ENCODE measurements at places on chromosomes 5 and 9.

DNA sequence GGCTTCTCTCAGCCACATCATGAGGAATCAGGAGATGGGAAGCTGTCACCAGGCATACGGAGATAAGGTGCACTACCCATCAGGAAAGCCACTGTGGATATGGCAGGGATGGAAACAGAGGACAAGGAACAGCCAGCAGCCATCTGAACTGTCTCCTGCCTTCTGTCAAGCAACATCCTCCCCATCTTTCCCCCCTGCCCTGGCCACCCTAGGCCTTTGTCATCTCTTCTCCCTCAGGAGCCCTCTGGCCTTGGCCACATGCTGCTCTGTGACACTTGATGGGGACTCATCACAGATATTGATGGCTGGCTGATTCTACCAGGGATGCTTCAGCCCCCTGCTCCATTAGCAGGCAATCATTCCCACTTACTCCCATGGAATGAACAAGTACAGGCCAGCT is 21.1 kb upstream of the MEIKIN start:
- no peak for DNase-seq

DNA sequence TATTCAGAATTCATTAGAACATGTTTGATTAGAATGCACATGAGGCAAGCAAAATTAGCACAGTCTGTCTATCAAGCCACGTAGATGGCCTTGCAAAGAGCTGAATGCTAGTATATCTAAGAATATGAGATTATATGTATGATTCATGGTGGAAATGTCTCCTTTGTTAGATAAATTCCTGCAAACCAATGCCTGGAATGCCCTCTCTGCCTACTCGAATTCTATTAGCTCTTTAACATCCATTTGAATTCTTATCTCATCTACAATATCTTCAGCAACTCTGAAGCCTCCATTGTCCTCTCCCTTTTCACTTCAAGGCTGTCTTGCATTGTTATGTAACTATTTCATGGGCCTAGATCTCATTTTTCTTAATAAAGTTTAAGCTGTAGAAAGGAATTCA is 205.5 kb downstream of the TMC1 start:
- no peak for DNase-seq

- DNase-seq: no peak
Measured at GRCh38 chr9:98391406-98391805, 136.0 kb upstream of the TBC1D2 start.

GRCh38 chr9:93893899-93894690 is 61.1 kb downstream of the BARX1 start:
- no peak for DNase-seq

GRCh38 chr5:175797521-175798038 is 73.8 kb upstream of the CPLX2 start:
- no peak for DNase-seq

DNA sequence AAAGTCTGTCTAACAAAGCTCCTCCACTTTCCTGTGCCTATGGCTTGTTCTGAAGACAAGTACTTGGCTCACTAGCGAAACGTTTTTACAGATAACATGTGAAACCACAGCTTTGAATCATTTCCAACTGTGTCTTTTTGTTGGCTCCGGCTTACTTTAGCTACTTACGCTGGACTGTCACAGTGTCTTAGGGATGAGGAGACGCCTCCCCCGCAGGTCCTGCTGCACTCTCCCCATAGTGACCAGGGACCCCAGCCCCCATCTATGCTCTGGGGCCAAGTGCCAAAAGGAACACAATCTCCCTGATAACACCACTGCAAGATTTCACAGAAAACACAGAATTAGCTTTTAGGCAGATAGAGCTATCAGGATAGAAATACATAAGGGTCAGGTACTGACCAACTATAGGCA is 219.1 kb downstream of the ADAMTS6 start:
- peak; percentile 62 for DNase-seq

- DNase-seq: no peak
Measured at GRCh38 chr5:61910771-61911170, 395.2 kb upstream of the KIF2A start.

- DNase-seq: no peak
Measured at GRCh38 chr9:136900988-136901515, 14.7 kb downstream of the TRAF2 start.

DNA sequence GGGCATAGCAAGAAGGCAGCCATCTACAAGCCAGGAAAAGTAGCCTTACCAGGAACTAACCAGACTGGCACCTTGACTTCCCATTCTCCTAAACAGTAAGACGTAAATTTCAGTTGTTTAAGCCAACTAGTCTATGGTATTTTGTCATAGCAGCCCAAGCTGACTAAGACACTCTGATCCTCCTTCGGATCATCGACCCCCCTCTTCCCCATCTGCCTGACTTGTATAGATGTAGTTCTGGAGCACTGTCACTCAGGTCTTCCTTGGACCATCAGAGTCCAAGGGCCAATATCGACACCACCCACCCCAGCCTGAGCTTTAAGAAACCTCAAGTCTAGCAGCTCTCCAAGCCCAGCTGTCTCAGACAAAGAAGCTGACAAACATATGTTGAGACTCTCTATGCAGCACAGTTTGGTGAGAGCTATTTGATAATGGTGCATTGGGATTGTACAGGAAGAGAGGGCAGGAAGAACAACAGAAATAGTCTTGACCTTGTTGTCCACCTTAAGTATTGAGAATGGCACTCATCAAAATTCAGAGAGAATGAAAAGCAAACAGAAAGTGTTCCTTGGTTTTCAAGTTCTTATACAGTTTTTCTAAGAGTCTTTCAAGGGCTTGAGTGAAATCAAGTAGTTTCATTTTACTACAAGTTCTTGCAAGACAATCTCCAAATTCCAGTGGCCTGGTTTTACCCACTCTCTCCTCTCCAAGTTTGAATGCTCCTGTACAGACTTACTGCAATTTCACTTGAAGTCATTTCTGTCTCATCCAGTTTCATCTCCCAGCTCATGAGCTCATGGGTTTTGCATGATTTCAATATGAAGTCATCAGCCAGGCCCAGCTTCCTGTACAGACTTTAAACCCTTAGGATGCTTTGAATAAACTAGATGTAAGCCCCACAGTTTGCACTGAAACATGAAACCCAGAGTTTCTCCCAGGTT is 122.3 kb upstream of the RAI14 start:
- DNase-seq: no peak

DNA sequence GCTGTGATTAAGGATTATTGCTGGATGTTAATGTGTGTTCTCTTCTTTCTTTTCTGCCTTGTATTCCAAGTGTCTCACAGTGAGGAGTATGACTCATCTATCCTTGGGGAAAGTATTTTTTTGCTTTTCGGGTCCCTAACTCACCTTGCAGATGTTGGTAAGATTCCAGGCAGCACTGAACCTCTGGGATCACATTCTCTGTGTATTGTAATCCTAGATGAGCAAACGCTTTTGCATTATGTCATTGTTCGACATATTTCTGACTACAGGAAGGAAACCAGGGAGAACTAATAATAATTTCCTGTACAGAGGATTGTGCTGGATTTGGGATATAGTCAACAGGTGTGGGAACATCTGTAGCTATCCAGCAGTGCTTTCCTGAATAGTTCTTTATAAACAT is 246.1 kb upstream of the TUT7 start:
- no peak for DNase-seq

GRCh38 chr9:16257604-16258003 is 612.9 kb downstream of the BNC2 start:
- no peak for DNase-seq

GRCh38 chr5:115579216-115579615 is 23.1 kb downstream of the TICAM2 start:
- DNase-seq: no peak

DNA sequence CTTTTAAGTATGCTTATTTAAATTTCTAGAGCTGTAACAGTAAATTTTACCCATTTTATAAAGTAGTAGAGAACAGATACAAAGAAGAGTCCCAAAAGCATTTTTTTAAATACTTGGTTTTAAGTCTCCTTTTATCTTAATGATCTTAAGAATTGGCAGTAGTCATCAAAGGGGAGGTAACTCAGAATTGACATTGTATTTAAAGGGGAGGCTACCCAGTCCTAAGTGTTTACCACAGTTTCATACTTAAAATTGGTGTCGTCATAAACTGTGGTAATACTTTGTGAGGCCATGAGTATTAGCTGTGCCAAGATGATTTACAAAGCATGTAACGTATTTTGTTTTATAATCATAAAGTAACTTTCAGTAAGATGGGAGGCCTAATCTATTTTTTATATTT is 14.8 kb downstream of the SLC25A46 start:
- no peak for DNase-seq

- no peak for DNase-seq
Measured at GRCh38 chr5:171513591-171513990, 94.1 kb downstream of the FGF18 start.

DNA sequence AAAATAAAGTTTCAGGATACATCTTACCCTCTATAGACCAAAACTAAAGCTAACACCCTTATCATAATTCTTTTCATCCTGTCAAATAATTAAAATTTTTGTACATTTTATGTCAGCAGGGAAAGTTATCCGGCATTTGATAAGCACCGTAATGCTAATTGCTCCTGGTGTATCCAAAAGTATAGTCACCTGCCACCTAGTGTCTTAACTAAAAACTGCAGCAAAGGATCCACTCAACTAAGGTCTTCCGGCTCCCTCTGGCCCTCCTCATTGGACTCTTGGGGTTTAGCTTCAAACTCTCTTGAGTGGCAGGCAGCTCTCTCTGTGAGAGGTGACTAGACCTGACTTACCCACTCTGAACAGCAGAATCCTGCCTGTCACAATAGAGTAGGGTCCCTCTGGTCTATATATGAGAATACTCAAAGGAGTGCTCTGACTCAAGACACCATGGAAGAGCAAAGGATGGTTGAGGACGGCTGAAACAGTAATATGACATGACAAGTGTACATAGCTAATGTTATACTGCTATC is 60.4 kb upstream of the CAST start:
- peak; percentile 42 for DNase-seq

GRCh38 chr5:56072863-56073766 is 78.4 kb upstream of the IL6ST start:
- no peak for DNase-seq

GRCh38 chr9:131282175-131282574 is 5.9 kb upstream of the FAM78A start:
- no peak for DNase-seq

All from SK-N-MC (cell line).